ENCODE measurements at places on chromosomes 16 and 17. TPM values are rescaled to one million over a fixed set of nuclear protein-coding genes. Genes with fewer than 3 reads are reported as not detected.

GRCh38 chr16:12447556-12447955, 356.1 kb downstream of the CPPED1 start:
- no peak for DNase-seq

GRCh38 chr16:80250381-80250780, 290.4 kb upstream of the DYNLRB2 start:
- DNase-seq: no peak

GRCh38 chr17:79655672-79656290, 44.9 kb upstream of the RBFOX3 start:
- DNase-seq: no peak

- DNase-seq: no peak
These were observed 484.5 kb downstream of the KCNJ2 start for GRCh38 chr17:70653850-70654249.

Gene PRAC1
- not detected for polyA plus RNA-seq

DNA sequence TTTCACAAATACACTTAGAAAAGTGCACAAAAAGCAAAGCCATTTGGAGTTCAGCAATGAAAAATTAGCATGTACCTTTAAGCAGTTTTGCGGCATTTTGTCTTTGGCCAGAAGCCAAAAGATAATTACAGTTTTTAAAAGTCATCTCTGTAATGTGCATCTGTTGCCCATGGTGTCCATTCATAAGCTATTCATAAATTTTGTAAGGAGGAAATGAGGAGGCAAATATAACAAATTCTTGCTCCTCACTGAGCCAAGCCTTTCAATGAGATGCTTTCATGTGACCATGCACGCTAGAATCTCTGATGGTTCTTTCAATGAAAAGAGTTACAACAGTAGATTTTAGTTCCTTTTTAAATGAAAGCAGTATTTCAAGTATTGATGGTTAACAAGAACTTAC, 247.1 kb upstream of the MON1B start:
- no peak for DNase-seq

Gene SSTR5
- polyA plus RNA-seq: not detected

GRCh38 chr16:66751303-66751991, at the start of gene DYNC1LI2:
Gene DYNC1LI2, minus strand, starts transcription at chr16:66751609. Its CDS starts 18 bp downstream, at chr16:66751591.
- DNase-seq: peak; percentile 96

GRCh38 chr16:89431158-89431584, 59.2 kb downstream of the ANKRD11 start:
- no peak for DNase-seq

- no peak for DNase-seq
These were observed 1.6 kb upstream of the HBQ1 start for GRCh38 chr16:178668-179015.

Gene RASL10B
- 2.9 TPM for polyA plus RNA-seq

- no peak for DNase-seq
These were observed 1.1 kb downstream of the IRX6 start for GRCh38 chr16:55325080-55325447.

Gene PYDC1
- polyA plus RNA-seq: not detected

DNA sequence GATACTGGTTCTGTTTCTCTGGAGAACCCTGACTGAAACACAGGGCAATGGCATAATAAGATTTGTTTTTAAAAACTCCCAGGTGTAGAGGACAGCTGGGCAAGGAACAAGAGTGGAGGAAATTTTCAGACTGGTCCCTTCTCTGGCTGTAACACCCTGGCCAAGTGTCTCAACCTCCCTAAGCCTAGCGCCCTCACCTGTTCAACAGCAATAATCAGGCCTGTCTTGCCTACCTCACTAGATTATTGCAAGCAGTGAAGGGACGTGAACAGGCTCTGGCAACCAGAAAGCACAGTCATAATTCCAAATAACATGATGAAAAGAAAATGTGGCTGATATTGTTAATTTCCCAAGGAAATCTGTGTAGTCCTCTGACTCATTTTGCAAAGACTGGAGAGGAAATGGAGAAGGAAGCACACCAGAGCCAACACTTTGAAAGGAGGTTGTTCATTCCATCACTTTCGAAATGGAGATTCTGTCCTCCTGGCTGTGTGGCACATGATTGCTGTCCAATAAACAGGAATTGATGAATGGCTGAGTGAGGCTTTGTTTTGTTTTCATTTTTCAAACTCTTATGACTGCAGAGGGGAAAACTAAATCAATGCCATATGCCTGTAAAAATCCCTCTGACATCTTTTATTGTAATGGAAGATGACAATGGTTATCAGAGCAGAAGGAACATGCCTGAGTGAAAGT, 87.5 kb upstream of the HLF start:
- no peak for DNase-seq

DNA sequence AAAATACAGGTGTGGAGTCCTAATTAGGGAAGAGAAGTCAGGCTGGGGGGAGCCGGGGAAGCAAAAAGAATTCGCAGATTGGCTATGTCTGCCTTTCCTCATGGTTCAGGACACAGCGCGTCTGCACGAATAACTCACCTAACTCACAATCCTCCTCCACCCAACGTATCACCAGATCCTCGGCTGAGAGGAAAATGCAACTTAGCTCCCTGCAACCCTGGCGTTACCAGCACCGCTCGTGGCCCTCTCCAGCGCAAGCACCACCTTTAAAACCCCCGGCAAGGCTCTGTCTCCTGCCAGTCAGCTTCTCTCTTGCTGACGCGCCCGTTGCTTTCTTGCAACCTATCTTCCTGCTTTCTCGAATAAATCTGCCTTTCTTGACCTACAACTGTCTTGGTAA, 49.8 kb upstream of the METRNL start:
- peak; percentile 11 for DNase-seq

GRCh38 chr17:51479303-51479702, 219.0 kb downstream of the UTP18 start:
- no peak for DNase-seq

GRCh38 chr16:70553645-70554044, 30.0 kb downstream of the SF3B3 start:
- no peak for DNase-seq
